ENCODE measurements at places on chromosomes 4 and X.

DNA sequence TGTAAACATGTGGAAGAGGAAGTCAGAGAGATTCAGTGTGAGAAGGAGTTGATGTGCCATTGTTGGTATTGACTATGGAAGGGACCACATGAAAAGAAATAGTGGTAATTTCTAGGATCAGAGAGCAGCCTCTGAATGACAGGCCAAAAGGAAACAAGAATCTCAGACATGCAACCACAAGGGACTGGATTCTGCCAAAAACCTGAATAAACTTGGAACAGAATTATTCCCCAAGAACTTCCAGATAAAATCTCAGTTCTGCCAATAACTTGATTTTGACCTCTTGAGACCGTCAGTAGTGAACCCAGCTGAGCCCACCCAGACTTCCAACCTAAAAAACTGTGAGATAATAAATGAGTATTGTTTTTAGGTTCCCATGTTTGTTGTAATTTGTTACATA is 653.6 kb upstream of the NR3C2 start:
- no peak for DNase-seq

DNA sequence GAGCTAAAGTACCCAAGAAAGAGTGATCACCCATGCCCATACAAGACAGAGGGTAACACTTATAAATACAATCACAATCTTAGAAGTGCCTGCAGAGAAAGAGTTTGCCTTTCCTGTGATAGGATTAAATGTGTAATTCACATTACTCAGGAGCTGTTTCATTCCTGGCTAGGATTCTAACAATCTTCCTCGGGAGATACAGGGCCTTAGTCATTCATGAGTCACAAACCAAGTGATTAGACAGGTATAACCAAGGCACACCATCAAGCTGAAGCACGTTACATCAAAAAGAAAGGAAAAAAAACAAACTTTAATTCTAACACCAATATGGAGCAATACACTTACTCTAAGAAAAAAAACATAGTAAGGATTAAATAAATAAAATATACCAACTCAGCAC is 14.9 kb downstream of the ABCG2 start:
- no peak for DNase-seq

DNA sequence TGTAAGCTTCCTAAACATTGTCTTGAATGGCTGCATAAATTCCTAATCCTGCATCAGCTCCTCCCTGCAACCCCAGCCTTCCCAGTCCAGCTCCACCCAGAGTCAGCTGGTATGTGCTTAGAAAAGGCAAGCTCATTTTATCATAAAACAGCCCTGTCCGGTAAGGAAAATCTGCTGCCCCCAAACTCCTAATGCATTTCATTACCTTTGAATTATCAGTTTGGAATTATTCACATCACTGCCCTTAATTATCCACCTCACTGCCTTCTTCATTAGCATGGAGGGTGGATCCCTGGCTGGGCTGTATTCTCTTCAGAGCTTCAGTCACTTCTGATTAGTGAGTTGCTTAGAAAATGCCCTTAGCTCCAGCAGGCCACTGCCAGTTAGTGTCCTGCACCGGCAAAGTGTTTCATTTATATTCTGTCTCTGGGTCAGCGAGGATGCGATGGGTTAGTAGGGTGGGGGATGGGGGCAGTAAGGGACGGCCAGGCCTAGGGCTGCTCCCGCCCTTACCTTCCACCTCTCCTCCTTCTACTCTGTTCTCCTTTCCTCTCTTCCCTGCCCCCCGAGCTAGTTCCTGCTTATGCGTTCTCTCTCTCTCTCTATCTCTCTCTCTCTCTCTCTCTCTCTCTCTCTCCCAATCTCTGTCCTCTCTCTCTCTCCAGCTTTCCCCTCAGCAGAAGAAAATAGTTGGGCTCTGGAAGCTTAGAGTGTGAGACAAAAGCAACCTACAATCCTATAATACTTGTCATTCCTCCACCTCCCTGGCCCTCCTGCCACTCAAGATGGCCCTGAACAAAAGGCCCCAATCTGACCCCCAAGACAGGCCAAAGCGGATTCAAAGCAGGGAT is 174.8 kb upstream of the KLF3 start:
- DNase-seq = no peak

GRCh38 chrX:142503967-142504643 is 299.0 kb upstream of the MAGEC2 start:
- DNase-seq = no peak

GRCh38 chrX:109710181-109710580 is 22.9 kb downstream of the ACSL4 start:
- no peak for DNase-seq

DNA sequence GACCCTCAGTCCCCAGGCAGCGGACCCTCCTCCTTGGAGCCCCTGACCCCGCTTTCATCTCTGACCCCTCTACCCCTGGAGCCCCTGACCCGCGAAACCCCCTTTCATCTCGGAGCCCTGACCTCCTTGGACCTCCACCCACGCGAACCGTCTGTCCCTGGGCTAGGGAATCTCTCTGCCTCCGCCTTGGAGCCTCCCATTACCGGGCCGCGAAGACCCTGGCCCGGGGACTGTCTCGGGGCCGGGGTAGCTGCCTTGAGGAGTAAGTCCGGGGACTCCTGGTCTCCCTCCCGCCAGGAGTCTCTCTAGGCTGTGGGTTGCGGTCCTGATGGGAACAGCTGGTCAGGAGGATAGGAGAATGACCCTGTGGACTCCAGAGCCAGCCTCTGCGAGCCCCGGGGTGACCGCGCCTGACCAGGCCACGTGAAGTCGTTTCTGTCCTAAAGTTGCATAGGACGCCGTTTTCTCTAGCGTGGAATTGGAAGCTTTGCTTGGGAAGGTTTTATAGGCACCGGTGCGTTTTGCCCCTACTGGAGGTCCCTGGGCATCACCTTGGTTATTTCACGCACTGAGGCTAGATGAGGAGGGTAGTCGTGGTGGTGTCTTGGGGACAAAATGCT is 824 bp downstream of the TBC1D14 start:
- no peak for DNase-seq

DNA sequence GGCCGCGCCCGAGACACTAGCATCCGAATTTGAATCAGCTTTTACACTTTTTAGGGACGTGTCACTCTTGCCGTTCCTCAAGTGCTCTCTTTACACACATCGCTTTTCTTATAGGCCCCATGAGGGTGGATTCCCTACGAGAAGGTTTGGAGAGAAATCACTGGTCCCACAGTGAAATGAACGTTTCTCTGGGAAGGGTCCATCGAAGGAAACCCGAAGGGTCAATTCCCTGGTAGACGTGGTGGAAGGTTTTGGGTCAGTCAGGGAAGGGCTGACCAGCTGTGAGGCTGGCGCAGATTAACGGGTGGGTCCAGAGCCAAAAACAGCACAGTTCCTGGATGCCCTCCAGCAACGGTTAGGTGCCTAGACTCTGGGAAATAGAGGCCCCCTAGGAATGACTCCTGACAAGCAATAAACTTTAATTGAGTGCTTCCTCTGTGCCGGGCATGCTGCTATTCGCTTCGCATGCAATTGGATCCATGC is 35.9 kb downstream of the ETDC start:
- DNase-seq = no peak

GRCh38 chr4:107862658-107863057 is 37.9 kb downstream of the SGMS2 start:
- DNase-seq = peak; percentile 95

DNA sequence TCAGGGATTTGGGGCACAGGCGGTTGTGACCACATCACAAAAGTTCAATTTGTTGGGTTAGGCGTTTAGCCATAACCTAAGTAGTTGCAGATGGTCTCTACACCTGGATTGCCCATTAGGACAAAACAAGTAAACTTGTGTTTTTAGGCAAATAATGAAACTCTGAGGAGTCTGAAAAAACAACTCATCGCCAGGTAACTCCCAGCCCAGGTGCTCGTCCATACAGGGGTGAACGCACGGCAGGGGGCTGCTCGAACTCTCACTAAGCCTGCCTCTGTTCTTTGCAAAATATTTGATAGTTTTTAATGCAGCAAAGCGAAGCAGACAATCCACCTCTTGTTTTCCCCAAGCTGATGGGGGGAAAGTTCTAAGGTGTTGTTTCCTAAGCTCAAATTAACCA is 559 bp upstream of the RHOH start:
- no peak for DNase-seq

DNA sequence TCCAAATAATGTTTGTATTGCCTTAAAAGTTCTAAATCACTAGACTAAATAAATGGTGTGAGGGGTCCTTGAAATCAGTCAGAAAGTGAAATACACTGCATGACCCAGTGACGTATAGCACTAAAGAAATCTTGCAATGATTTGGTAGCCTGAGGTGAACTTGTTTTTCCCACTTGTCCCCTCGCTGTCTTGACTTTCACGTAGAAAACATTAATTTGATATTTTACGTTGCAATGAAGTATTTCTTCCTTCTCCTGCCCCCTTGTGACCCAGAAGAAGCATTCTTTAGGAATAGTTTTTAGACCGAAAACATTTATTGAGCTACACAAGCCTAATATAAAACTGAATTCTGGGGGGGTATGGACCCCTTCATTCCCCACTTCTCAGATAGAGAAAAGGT is 3.7 kb downstream of the KLB start:
- DNase-seq = no peak

GRCh38 chr4:83276299-83277040 is 8.1 kb downstream of the COQ2 start:
- DNase-seq = no peak

DNA sequence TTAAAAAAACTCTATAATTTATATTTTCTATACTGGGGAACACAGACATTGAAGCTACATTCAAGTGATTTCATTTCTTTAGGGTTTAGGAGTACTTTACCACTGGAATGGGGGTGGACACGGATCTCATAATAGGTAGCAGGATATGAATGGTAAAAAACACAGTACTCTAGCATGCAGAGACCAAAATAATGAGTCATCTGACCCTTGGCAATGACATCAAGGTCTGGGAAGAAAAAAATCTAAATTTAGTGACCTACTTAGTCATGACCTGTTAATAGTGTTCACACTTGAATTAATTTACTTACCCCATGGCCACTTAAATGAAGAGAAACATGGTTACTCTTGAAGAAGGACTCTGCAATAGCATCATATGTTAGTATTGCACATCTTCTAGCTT is 187.9 kb downstream of the EPHA5 start:
- no peak for DNase-seq

DNA sequence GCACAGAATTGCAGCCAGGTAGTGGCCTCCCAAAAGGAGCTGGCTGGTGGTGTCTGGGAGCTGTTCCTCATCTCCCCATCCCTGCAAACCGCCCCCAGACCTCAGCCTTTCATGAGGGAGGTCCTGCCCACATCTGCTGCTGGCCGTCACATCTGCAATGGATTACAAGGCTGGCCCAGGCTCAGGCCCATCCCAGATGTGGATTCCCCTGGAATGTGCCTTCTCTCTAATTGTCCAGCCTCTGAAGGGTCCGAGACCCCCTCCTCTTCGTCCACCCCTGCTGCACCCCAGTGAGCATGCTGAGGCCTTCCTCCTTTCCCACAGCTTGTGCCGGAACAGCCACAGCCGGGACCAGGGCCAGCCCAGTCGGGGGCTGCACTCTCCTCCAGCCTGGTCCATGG is 115.0 kb upstream of the NALF2 start:
- no peak for DNase-seq

- DNase-seq = no peak
These were observed 1.5 kb upstream of the KLKB1 start for GRCh38 chr4:186225848-186226247.

DNA sequence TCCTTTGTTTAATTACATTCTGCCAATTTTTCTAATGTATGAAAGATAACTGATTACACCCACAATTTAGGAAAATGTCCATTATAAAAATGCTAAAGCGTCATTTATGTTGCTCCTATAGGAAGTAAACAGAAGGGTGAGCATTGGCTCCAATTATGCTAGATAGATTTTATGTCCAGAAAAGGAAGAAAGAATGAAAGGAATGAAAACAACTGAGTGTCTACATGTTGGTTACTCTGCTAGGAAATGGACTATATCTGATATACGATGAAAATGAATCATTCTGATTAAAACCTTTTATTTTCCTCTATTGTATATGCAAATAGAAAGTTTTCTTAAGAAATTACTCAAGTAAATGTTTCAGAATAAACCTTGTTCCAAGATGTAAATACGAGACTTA is 1.6 kb downstream of the ENAM start:
- no peak for DNase-seq

DNA sequence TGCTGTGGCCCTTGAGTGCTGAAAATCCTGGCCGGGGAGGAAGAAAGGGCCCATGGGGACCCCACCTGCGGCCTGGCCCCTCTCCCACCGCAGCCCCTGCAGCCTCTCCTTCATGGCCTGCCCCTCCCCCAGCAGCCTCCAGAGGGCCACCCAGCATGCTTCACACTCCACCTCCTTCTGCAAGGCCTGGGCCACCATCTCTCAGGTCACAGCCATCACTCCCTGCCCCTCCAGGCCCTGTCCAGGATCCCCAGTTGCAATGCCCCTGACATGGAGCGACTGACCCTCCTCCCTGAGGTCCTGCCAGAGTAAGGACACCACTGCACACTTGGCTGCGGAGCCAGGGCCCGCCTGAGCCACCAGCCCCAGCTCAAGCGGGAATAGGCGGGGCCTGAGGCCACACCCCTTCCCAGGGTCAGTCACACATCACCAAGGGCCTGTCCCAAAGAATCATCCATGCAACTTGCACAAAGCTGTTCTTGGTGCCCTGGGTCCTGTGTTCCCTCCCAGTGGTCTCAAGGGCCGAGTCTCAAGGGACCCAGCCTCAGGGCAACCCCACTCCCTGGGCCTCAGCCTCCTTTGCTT is 32.9 kb downstream of the CCNQ start:
- no peak for DNase-seq

GRCh38 chrX:7314425-7314824 is 166.5 kb upstream of the PUDP start:
- DNase-seq = no peak

GRCh38 chrX:30635630-30636029 is 17.6 kb upstream of the GK start:
- no peak for DNase-seq

- no peak for DNase-seq
These were observed 2.3 kb downstream of the F9 start for GRCh38 chrX:139532834-139533233.

DNA sequence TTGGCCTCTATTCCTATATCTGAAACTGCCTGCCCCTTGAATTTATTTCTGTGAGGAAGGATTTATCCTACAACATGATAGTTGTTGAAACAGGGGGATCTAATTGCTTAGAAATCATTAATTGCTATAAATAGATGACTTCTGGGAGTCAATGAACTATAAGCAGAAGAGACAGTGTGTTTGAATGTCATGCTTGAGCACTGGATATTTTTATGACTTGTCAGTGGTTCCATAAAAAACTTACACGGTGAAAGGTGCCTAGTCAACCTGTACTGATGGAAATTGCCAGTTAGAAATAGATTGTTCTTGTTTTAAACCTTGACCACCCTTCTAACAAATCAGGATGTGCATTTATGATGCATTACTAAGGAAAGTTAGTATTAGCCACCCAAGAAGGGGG is 306.9 kb upstream of the PPARGC1A start:
- no peak for DNase-seq
